Activated CD8-positive, alpha-beta memory T cell treated with anti-CD3 and anti-CD28 coated beads, Interleukin-2, amount 10 ng/mL, durations not matched to agents 7 days and 5 days (primary cell): ENCODE measurements at places on chromosomes 13 and 19.

GRCh38 chr19:4208385-4209094 is 20.8 kb upstream of the EBI3 start:
- DNase-seq, result no peak
- H3K4me3 ChIP-seq, result no peak overlapping the region
- peak overlapping the region; percentile 46 for H3K27ac ChIP-seq
- no peaks in the 10 kb centered on the region for H3K36me3 ChIP-seq
- peaks cover 4% of the 10 kb centered on the region for H3K27me3 ChIP-seq

- peaks cover 24% of the 10 kb centered on the region for H3K4me1 ChIP-seq
- no peaks in the 10 kb centered on the region for H3K27me3 ChIP-seq
- DNase-seq, result no peak
- peak overlapping the region; percentile 57 for H3K27ac ChIP-seq
Measured at GRCh38 chr19:14530506-14530905, 1.1 kb downstream of the TECR start.

- no peak for DNase-seq
- peaks cover 5% of the 10 kb centered on the region for H3K36me3 ChIP-seq
- no peak overlapping the region for H3K4me3 ChIP-seq
- no peak overlapping the region for H3K27ac ChIP-seq
- H3K4me1 ChIP-seq, result peaks cover 52% of the 10 kb centered on the region
Measured at GRCh38 chr19:6677495-6677882, 7.5 kb upstream of the TNFSF14 start.

DNA sequence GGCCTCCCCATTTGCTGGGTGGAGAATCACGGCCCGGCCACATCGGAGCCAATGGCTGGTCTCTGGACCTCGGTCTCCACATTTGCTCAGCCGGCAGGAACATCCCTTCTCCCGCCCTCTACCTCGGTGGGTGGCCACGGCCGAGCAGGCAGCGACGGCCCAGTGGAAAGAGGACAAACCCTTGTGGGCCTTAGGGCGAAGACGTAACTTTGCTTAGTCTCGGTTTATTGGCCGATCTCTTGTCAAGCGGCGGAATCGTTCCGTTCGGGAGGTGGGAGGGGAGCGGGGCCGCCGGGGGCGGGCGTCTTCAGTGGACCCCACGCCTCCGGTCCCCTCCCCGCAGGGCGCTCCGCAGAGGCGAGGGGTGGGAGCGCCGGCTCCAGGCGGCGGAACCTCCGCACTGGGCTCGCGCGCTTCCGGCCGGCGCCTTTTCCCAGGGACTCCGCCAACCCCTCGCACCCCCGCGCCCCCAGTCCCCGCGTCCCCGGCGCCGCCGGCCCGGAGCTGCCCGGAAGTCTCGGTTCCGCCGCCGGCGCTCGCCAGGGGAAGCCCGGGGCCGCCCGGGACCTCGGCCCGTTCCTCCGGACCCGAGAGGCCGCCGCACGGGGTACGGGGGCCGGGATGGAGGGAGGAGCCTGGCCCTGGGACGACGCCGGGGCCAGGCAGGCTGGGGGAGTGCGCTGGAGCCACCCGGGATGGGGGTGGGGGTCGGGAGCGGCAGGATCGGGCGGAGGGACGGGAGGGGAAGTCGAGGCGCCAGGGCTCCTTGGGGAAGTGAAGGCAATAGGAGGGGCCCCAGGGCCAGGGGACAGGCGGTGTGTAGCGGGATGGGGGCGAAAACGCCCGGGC is at the start of gene ZNF580:
Gene ZNF580 (plus strand): TSS at position 426 of the 849 bp plus-strand sequence. CDS start 1,507 bp downstream, outside the sequence.
- peak; percentile 69 for DNase-seq
- peak within 1 kb of the TSS; percentile 92 for H3K27ac ChIP-seq
- peaks cover 65% of the 10 kb centered on the region for H3K4me1 ChIP-seq
- H3K36me3 ChIP-seq, result peaks cover 16% of the 10 kb centered on the region
- no peaks in the 10 kb centered on the region for H3K27me3 ChIP-seq

DNA sequence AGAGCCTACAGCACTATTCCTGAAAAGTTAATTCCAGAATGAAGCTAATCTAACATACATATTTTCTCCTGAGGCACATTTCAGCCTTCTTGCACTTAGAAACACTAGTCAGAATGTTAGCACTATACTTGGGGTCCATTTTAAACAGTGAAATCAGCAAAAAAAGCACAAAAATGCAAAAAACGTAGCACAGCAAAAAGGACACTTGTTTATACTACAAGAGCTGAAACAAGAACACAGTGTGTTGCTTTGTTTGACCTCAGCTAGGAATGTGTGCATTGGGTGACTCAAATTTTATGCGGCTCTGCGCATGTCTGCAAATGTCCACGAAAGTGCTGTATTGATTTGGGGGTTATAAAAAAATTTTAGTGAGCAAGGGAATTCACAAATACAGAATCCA is 226.2 kb downstream of the KCNRG start:
- no peak for DNase-seq
- H3K27ac ChIP-seq, result no peak overlapping the region
- peaks cover 68% of the 10 kb centered on the region for H3K27me3 ChIP-seq
- no peak overlapping the region for H3K4me3 ChIP-seq
- peaks cover 37% of the 10 kb centered on the region for H3K4me1 ChIP-seq

DNA sequence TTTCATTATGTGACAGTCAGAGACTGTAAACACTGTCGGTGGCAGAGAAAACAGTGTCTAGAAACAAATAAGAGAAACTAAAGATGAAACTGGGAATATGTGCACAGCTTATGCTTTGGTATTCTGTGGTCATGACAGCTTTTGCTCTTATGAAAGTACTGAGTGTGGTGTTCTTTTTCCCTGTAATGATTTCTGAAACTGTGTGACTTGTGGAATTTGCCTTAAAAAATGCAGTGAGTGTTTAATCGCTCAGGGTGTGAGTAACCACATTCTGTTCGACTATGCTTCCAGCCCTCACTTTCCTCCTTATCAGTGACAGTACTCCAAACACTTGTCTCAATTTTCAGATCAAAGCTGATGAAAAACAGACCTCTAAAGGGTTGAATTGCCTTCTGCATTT is 66.9 kb upstream of the DIAPH3 start:
- H3K4me3 ChIP-seq, result no peak overlapping the region
- H3K27me3 ChIP-seq, result peaks cover 45% of the 10 kb centered on the region
- peaks cover 9% of the 10 kb centered on the region for H3K4me1 ChIP-seq

DNA sequence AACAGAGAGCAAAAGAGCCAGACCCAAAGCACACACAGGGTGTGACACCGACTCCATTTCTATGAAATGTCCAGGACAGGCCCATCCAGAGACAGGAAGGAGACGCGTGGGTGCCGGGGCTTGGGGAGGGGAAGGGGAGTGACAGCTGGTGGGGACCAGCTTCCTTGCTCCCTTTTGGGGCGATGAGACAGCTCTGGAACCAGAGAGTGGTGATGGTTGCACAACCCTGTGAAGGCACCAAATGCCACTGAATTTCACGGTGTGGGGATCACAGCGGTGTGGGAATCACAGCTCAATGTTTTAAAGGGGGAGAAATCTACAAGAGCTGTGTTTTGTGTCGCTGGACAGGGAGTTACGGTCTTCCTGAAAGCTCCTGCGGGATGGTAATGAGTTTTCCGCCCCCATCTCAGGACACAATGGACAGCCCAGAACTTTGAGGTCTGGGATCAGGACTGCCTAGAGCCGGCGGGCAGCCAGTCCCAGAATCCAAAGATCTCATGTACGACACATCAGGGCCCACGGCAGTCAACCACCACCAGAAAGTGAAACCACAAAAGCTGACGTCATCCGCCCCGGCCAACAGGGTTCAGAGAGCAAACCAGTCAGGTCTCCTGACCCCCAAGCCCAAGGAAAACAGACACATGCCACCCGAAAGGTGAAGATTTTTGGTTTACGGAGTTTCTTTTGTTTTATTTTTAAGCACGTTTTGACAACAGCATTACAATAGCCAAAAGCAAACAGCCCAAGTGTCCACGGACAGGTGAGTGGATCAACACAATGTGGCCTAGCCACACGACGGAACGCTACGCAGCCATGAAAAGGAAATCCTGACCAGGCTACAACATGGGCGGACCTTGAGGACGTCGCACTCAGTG is 7.3 kb downstream of the SGTA start:
- H3K4me1 ChIP-seq, result peaks cover 31% of the 10 kb centered on the region
- peak overlapping the region; percentile 85 for H3K27ac ChIP-seq
- H3K4me3 ChIP-seq, result peak overlapping the region; percentile 69
- H3K36me3 ChIP-seq, result peaks cover 12% of the 10 kb centered on the region
- no peaks in the 10 kb centered on the region for H3K27me3 ChIP-seq

GRCh38 chr13:108086678-108087077 is 128.7 kb downstream of the LIG4 start:
- no peaks in the 10 kb centered on the region for H3K4me1 ChIP-seq
- no peak overlapping the region for H3K27ac ChIP-seq
- no peak for DNase-seq

DNA sequence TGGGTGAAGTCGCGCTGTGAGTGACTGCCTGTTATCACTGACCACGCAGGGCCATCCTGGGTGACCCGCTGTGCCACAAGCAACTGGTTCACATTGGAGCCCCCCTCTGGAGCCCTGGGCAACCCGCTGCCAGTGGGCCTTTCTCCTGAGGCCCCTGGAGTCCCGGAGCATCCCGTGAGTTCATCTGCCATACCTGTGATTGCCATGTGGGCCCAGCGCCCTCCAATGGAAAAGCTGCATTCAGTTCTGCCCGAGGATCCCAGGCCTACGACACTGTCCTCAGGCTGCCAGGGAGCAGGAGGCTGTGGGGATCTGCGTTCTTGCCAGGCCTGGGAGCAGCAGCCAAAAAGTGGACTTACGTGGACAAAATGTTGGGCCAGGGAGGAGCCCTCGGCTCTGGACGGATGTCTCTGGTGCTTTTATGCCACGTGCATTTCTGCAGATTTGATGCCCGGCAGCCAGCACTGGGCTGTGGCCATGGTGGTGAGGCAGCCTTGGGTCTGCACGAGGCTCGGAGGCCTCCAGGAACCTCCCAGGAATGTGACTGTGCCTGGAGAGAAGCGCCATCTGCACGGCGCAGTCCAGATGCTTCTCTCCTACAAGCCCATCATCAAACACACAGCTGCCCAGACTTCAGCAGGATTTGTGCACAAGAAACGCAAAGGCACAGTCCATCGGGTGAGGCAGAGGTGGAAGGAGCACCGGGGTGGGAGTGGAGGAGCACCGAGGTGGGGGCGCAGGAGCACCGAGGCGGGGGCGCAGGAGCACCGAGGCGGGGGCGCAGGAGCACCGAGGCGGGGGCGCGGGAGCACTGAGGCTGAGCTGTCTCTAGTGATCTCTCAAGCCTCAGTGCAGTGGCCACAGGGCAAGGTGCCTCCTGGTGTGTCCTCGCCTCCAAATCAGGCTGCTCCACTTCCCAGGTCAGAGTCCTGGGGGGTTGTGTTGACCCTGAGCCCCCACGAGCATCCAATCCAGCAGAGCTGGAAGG is 44.0 kb downstream of the C13orf46 start:
- peaks cover 19% of the 10 kb centered on the region for H3K4me1 ChIP-seq
- no peak for DNase-seq
- H3K27me3 ChIP-seq, result peaks cover 94% of the 10 kb centered on the region
- H3K36me3 ChIP-seq, result no peaks in the 10 kb centered on the region
- H3K27ac ChIP-seq, result no peak overlapping the region

DNA sequence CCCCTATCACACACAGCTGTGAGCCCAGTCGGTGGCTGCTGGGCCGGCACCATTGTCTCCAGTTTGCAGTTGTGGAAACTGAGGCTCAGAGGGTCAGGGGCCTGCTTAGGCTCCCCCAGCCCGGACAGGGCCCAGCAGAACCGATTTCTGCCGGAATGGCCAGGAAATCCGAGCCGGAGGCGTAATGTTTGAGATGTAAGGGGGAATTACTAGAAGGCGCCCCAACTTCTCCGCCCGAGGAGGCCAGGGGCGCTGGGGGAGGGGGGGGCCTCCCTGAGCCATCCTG is 962 bp downstream of the KISS1R start:
- no peak for DNase-seq
- H3K27ac ChIP-seq, result no peak overlapping the region
- H3K4me3 ChIP-seq, result no peak overlapping the region
- no peaks in the 10 kb centered on the region for H3K36me3 ChIP-seq

DNA sequence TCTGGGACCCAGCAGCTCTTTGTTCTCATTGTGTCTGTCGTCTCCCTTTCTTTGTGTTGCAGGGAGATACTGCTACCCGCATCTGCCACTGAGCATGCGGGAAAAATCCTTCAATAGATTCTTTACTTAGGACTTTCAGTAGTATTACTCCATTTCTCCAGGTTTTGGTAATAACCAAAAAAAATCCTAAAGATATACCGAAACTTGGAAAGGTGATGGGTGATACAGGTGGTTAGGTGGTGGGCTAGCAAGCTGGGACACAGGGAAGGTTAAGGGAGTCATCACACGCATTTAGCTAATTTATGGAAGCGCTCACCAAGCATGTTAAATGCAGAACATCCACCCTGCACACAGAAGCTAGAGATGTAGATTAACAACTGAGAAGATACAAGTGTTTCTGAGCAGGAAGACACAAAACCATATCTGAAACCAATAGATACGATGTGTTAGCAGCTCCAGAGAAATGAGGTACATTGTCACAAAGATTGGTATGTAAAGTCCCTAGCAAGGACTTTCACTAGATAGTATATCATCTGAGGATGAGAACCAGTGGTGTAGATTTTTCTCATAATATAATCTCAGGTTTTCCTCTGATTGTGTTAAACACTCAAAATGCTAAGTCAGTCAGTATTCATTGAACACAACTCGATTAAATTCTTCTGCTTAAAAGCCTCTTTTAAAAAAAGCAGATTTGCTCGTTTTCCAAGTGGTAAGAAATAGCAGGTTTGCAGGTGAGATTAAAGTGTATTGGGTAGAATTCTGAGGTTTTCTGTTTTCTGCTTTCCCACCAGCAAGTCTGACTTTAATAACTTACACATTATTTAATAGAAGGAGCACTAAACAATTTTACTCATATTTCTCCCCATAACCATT is 1.2 kb upstream of the SLAIN1 start:
- no peak for DNase-seq
- peaks cover 27% of the 10 kb centered on the region for H3K4me1 ChIP-seq
- peaks cover 4% of the 10 kb centered on the region for H3K36me3 ChIP-seq
- H3K4me3 ChIP-seq, result peak overlapping the region; percentile 8
- peaks cover 19% of the 10 kb centered on the region for H3K27me3 ChIP-seq
- H3K27ac ChIP-seq, result no peak overlapping the region

- no peaks in the 10 kb centered on the region for H3K36me3 ChIP-seq
- H3K4me3 ChIP-seq, result no peak overlapping the region
- H3K4me1 ChIP-seq, result no peaks in the 10 kb centered on the region
- no peak overlapping the region for H3K27ac ChIP-seq
- no peaks in the 10 kb centered on the region for H3K27me3 ChIP-seq
Measured at GRCh38 chr13:62525652-62526051, 1110.0 kb upstream of the PCDH20 start.
